ENCODE measurements at places on chromosomes 3 and 15.

GRCh38 chr15:65923264-65923663 lies 54.0 kb downstream of the RAB11A start:
- DNase-seq, result no peak

GRCh38 chr3:32246079-32246675 lies 7.7 kb downstream of the CMTM8 start:
- no peak for DNase-seq

DNA sequence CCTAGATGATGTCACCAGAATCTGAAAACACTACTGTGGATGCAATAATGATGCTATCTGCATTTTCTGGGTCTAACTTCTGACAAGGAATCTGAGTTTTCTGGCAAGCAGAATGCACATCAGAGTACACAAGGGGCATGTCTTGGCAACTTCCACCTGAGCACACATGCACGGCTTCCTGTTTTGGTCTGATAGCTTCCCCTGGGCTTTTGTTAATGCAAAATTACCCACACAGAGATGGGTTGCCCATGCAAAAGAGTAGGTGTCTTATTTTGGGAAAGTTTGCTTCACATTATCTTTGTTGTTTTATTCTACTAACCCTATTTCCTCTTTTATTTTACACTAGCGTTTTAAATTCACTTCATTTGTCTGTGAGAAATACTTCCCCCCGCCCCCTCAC lies 74.2 kb upstream of the SATB1 start:
- DNase-seq, result no peak

GRCh38 chr3:160945336-160945735 lies 159.8 kb downstream of the B3GALNT1 start:
- no peak for DNase-seq

DNA sequence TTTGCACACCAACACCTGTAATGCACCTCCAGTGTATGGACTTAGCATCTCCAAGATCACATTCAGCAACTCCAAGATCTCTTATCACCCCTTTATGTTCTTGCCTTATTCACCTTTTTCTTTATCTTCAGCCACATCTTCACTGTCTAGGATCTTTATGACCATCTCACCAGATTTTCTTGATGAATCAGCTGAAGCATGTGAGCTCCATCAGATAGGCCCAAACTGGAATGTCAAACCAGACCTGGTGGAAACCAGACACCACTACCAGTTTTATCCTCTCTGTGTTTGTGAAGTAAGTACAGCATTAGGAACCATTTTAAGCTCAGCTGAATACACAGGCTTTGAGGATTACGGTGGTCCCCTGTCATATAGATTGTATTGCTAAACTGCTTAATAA lies 330.4 kb upstream of the NDN start:
- no peak for DNase-seq

DNA sequence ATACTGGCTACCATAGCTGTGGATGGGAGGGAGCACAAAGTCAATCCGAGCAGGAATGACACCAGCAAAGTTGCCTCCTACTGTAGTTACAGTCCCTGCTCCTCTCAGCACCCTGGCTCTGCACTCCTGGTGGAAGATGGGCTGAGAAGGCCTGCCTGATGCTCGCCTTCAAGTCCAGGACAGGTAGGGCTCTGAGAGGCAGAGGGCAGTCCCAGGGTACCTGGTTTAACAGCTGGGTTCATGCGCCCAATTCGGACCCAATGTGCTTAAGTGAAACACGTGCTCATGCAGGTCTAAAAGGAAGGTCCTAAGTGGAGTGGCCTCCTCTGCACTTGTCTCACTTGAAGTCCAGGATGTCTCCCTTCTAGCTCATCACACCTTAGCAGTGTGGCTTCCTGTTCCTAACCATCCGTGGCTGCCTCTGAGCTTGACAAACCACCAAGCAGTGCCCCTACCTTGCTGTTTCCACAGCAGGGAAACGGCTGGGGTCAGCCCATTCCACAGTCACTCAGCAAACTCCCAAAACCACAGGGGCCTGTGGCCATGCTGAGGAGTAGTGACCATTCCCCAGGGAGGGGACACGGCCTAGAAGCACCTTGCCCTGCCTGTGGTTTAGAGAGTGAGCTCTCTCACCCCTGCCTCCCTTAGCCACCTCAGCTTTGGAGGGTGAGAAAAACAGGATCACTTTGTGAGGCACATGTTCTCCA lies 3.9 kb upstream of the MUSTN1 start:
- DNase-seq, result no peak

DNA sequence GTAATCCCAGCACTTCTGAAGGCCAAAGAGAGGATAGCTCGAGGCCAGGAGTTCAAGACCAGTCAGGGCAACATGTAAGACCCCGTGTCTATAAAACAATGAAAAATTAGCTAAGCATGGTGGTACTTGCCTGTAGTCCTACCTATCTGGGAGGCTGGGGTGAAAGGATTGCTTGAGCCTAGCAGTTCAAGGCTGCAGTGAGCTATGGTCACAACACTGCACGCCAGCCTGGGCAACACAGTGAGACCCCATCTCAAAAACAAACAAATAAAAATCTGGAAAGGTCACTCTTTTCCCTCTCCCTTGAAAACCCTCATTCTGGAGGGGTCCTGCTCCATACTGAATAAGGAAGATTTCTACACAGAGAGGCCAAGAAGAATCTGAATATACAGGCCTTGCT lies 43.5 kb upstream of the ZNF280D start:
- DNase-seq, result no peak

- peak; percentile 59 for DNase-seq
These were observed 23.2 kb downstream of the RPLP1 start for GRCh38 chr15:69475769-69476358.

- DNase-seq, result no peak
These were observed 74.4 kb upstream of the TLE3 start for GRCh38 chr15:70172124-70172523.

GRCh38 chr3:134710313-134710680 lies 59.5 kb upstream of the KY start:
- DNase-seq, result no peak

- no peak for DNase-seq
These were observed 78.1 kb downstream of the CLDN11 start for GRCh38 chr3:170496868-170497140.

GRCh38 chr3:12444582-12445471 lies 39.5 kb upstream of the TSEN2 start:
- no peak for DNase-seq

- no peak for DNase-seq
These were observed 8.0 kb upstream of the GSK3B start for GRCh38 chr3:120102232-120102631.

DNA sequence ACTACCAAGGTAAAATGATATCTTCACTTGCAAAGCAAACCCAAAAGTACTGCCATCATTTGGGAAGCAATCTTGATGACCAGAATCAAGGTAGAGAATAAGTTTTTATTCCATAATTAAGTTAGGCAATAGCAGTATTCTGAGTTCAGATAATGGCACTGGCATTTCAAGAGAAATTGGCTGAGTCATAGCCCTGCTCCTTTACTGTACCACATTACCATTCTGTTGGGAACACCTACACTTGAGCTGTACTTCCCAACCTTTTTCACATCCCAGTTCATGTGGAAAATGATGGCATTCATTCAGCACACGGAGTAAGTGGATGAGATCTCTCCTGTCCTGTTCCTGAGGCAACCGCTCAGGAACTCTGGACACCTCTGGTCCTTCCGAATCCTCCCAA lies 311.6 kb upstream of the TPRG1 start:
- no peak for DNase-seq

DNA sequence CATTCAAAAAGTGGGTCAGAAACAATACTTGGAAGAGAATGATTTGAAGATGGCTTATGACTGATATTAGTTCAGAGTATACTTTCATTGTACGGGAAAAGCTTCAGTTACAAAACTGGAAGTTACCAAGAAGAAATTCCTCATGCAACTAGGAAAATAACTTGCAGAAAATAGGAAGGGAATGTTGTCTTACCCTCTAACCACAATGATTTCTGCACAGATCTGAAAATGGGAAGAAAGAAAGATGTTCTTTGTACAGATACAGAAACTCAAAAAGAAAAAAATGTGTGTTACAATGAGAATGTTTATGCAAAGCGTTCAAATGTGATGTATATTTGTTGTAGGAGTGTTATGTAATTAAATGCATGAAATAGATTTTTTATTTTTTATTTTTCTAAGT lies 3.7 kb downstream of the ZNF280D start:
- DNase-seq, result no peak

DNA sequence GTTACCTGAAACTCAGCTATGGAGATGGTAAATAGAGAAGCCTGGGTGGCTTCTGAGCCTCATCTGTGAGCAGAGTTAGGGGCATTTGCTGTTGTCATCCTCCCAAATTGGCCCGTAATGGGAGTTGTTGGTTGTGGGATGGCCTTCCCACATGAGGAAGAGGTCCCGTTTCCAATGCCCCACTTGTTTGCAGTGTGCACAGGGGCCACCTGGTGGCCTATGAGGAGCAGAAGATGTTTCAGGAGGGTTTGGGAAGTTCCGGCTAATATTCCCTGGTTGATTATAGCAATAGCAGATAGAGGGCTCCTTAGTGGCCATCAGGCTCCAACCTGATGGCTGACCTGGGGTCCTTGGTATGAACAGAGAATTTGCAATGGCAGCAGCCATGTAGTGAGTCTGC lies 1546.5 kb downstream of the OTOL1 start:
- no peak for DNase-seq

DNA sequence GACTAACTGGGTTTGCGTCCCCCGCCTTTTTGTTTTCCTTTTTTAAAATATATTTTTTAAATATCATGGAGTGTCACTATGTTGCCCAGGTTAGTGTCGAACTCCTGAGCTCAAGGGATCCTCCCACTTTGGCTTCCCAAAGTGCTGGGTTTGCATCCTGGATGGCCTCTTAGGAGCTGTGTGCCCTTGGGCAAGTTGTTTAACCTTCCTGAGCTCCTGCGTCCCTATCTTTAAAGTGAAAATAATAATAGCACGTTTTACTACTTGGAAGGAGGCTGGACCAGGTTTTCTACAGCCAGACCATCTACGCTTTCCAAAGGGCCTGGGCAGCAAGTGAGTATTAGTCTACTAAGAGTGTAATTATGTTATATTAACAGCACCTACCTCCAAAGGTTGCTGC lies 44.2 kb upstream of the RNU6-1 start:
- no peak for DNase-seq

DNA sequence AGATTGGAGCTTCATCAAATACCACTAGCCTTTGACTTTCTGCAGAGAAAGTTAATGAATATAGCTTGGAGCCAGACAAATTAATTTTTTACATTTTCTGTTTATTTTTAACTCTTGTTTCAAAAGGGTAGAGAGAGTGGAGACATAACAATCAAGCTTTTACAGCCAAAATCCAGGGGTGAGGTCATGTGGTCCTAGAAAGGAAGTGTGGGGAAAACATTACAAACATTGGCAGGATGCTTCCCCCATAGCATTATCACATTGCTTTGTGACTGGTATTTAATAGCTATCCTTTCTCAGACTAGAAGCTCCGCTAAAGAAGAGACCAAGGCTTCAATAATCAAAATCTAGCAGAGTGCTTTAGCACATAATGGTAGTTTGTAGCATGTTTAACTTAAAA lies 46.4 kb upstream of the PHLDB2 start:
- DNase-seq, result no peak

DNA sequence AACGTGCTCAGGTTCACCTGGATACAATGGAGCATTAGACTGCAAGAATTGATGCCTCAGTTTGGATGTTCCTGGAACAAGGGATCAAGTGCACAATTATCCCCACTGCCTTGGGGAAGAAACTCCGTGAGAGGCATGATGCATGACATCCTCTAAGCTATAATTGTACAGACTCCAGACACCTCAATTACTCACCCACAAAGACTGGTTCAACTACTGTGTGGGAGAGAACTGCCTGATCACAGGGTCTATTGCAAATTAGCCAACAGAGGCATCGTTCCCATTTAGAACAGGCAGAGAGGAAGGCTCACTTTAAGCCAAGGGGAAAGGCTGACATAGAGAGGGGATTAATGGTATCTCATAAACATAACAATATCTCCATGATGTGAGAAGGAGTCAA lies 43.5 kb downstream of the ARRDC4 start:
- DNase-seq, result no peak

DNA sequence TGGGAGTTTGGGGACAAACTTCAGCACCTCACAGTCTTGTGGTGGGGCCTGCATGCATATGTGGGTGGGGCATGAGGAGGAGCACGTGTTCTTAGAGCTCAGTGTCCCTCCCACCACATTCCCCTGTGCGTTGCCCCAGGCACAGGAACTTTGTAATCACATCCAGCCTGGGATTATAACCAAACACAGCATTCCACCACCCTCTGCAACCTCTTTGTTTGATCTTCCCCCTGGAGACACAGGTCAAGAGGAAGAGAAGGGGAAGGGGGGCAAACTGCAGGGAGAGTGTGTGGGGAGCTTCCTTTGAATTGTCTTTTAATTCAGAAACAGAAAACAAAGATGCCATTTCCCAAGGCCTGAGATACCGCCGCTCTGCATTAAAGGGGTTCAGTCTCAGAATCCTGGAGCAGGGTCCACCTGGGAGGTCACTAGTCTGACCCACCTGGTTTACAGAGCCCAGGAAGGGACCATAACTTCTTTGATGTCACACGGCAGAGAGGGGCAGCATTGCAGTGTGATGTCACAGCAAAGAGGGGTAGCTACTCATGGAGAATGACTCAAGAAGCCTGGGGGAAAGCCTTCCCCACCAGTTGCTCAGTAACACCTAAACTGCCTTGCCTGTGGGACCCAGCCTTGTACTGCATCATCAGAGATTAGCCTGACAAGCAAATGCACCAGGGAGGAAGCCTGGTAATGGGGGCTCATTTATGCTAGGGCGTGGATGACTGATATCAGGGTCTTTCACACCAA lies 106.3 kb upstream of the RNU6-1 start:
- no peak for DNase-seq

- DNase-seq, result peak; percentile 12
These were observed 32.7 kb downstream of the GLDN start for GRCh38 chr15:51374131-51374530.

GRCh38 chr3:147420353-147421183 lies 11.4 kb downstream of the ZIC1 start:
- no peak for DNase-seq

DNA sequence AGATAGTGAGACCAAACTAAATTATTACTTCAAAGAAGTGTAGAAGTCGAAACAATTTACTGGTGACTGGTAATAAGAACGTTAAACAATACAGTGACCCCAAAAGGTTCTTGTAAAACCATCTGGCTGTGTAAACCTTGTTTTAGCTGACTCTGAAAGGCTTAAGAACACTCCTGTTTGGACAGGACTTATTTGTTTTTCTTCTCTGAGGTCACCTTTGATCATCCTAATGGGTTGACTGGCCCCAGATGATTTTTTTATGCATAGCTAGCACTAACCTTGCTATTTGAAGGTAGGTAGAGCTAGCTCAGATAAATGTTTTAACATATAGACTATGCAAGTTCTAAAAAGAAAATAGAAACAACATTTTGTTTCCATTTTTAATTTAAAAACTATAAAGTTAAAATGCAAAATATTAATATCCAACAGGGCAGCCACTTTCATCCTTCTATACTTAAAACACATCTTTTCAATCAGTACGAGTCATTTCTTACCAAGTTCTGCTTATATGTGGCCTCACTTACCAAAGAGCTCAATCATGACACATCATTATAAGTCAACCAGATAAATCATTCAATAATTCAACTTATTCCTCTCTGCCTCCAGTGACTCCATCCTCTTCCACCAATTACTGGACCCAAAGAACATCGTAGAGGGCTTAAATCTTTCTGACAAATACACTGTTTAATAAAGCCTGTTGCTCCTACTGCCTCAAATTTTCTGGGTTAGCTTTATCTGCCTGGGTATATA lies 158.8 kb downstream of the SSR3 start:
- DNase-seq, result no peak

All from MM.1S (cell line).